ENCODE measurements at places on chromosomes 3 and 15.

GRCh38 chr3:157306502-157306901, 130.1 kb upstream of the PTX3 start:
- no peak for DNase-seq

DNA sequence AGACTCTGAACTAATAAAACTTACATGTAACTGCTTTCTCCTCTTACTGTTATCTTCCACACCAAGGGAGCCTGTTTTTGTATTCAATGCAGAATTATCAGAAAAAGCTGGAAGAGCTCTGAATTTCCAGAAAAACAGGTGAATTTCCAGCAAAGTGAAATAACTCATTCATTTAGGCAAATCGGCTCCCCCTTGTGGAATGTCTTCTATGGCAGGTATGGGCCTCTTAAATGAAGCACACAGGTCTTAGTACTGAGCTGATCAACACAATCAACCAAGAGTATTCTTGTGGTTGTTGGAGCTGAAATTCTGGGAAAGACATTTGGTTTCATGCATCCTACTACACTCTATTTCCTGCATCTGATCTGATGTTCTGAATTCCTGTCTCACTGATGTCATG, 31.0 kb upstream of the PTPRG start:
- peak; percentile 68 for DNase-seq

- DNase-seq: no peak
These were observed 27.3 kb downstream of the STARD5 start for GRCh38 chr15:81296673-81297072.

- peak; percentile 29 for DNase-seq
These were observed 47.3 kb downstream of the EIF3J start for GRCh38 chr15:44584162-44584749.

- no peak for DNase-seq
These were observed 139.6 kb downstream of the LRRK1 start for GRCh38 chr15:101058735-101059134.

Data from NCI-H524 (cell line).